ENCODE measurements at places on chromosomes 1 and 21. TPM values are rescaled to one million over a fixed set of nuclear protein-coding genes. Genes with fewer than 3 reads are reported as not detected.

FCGR3B gene
- polyA plus RNA-seq: 0.64 TPM

CLK2 gene
- polyA plus RNA-seq: 38.6 TPM

PDC gene
- polyA plus RNA-seq: 0.89 TPM

PGLYRP4 gene
- not detected for polyA plus RNA-seq

DNA sequence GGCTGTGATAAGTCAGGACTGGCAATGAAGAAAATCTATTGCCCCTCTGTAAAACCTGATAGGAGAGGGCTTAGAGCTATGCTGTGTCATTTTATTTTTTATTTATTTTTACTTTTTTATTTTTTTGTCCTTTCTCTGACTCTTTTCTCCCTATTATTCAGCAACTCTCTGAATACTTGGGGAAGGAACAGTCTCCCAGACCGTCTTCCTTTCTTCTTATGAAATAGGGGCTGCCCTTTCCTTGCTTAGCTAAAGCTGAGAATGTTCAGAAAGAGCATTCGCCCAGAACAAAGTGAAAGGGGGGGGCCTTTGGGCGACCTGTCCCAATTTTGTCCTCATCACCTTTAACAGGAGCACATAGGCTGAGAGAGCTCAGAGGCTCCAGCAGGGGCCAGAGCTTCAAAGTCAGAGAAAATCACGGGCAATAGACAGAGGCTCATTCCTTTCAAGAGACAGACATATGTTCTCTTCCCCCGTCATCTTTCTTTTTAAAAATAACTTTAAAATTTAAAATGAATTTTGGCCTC lies 80.9 kb downstream of the RNF220 start:
- DNase-seq: no peak

TTC24 gene
- 0.23 TPM for polyA plus RNA-seq

DNA sequence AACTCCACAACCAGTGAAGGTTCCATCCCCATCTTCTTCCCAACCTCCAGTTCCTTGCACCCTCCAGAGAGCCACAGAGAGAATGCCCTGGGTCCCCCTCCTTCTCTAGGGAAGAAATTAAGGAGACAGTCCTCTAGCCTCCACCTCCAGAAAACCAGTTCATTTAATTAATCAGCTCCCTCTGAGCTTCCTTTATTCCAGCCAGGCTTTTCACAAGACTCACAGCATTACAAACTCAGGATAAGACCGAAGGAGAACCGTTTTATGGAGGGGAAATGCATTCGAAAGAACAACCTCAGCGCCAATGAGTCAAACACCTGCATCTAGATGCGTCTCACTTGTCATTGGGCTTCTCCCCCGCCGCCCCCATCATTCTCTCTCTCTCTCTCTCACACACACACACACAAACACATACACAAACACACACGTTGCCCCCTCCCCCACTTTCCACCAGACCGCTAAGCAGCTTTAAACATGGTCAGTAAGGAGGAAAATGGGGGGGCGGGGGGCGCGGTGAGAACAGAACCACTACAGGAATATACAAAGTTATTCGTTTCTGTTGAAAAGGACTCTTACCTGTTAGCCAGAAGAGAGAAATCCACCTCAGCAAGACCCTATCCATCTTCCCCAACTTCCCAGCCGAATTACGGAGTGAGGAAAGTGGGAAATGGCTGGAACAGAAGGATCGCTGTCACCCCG lies 544 bp downstream of the ILDR2 start:
- DNase-seq: peak; percentile 8

OPRD1 gene
- 0.22 TPM for polyA plus RNA-seq

DNA sequence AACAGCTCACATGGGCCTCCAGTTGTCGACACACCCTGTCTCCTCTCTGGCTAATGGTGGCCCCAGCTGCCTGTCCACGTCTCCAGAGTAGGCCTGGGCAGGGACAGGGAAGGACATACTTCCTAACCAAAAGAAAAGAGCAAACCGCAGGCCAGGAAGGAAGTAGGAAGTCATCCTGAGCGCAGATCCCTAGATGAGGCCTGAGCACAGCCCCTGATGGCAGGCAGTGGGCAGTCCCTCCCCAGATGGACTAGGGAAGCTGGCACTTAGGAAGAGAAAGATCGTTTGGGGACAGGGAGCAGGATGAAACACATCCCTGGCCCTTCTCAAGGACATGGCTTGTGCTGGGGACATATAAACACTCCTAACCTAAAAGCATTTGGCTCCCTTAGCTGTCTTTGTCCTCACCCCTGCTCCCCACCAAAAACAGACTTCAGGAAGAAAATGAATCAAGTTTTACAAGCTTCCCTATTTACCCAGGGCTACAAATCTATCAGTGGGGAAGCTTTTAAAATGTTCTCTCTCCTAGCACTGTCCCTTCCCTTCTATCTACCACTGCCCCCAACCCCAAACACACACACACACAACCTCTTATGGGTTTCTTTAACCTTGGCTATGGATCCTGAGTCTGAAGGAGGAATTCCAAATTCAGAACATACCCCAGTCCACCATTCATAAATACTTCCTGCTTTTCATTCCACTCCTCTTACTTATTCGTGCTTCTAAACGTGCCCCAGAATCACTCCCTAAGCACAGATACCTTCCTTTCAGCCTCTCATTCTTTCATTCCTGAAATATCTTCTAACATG lies 21.1 kb downstream of the SSBP3 start:
- no peak for DNase-seq

C1orf210 gene
- polyA plus RNA-seq: not detected

DNA sequence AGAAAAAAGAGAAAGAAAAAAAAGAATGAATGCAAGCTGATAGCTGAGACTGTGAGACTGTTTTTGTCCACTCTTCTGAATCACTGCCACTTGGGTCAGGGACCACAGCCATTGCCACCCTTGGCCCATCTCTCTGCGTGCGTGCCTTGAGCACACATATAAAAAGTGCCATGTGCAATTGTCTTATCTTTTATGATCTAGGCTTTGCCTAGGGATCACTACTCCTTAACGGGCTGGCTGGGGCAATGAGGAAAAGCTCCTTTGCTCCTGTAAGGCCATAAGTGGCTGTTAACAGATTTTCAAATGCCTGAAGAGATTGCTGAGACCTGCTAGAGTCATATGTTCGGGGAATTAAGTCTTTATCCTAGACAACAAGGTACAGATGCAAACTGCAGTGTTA lies 8.2 kb downstream of the SPATA46 start:
- DNase-seq: no peak

DNA sequence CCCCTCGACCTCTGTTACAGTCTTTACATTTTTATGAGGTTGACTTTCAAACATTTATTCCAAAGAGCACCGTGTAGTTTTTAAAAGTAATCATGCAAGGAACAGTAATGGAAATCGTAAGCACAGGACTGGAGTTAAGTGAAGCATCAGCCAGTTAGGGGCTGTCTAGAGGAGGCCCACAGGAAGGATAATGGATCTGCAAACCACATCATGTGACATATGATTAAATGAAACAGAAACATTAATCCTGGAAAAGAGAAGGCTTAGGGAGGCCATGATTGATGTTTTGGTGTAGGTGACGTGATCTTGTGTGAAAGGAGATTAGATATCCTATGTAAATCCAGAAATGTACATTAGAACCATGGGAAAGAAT lies 25.0 kb downstream of the RGS7 start:
- DNase-seq: no peak

F13B gene
- polyA plus RNA-seq: not detected
